Placental epithelial cell (primary cell): ENCODE measurements at places on chromosomes 3 and 15. TPM values are rescaled to one million over a fixed set of nuclear protein-coding genes. Genes with fewer than 3 reads are reported as not detected.

TMEM207 gene
- total RNA-seq = not detected in 2 replicates

ZNF385D gene
- under 0.01 TPM in 1 of 2 replicates, not detected in the other for total RNA-seq

GOLGA6L1 gene
- total RNA-seq = not detected in 2 replicates

A4GNT gene
- total RNA-seq = not detected in 2 replicates

MST1R gene
- total RNA-seq = 0.79 and 2.1 TPM in 2 replicates

CLDN16 gene
- total RNA-seq = not detected in 2 replicates

DUOXA2 gene
- not detected in 2 replicates for total RNA-seq

CAND2 gene
- total RNA-seq = 2.0 and 10.7 TPM in 2 replicates

ARPP21 gene
- under 0.01 and 0.22 TPM in 2 replicates for total RNA-seq

AHSG gene
- not detected in 2 replicates for total RNA-seq

SEMA3G gene
- total RNA-seq = not detected in 2 replicates
